ENCODE measurements at places on chromosomes 13 and 19.

DNA sequence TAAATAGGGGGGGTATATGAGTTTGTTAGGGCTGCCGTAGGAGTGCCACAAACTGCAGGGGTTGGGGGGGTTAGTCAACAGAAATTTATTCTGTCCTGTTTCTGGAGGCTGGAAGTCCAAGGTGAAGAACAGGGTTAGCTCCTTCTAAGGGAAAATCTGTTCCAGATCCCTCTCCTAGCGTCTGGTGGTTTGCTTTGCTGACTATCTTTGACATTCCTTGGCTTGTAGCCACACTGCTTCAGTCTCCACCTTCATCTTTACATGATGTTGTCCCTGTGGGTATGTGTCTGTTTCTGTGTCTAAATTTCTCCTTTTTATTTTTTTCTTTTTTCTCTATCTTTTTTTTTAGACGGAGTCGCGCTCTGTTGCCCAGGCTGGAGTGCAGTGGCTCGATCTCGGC lies 8.1 kb upstream of the ICAM1 start:
- DNase-seq, result no peak

DNA sequence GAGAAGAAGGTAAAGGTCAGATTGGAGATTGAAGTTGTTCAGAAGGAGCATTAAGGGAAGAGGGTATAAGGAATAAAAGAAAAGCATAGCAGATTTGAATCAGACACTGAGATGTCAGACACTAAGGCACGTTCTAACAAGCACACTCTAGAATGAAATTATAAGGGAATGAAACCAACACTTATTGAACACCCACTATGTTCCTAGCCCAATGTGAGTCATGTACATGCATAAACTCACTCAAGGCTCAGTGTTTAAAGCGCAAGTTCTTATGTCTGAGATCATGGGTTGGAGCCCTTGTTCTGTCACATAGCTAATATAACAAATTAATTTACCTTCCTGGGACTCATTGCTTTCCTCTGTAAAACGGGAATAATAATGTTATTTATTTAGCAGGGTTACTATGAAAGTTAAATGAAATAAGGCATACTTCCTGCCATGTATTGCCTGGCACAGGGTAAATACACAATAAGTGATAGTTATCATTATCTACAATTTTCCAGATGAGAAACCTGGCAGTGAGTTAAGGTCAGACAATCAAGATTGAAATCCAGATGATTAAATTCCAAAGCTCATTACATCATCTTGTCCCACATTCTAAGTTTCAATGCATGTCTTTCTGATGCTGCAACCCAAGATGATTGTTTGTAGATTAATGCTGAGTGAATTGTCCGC lies 68.3 kb upstream of the DACH1 start:
- no peak for DNase-seq

- DNase-seq, result no peak
These were observed 14.8 kb downstream of the FUT6 start for GRCh38 chr19:5824751-5825150.

- no peak for DNase-seq
These were observed 42.3 kb upstream of the GJB6 start for GRCh38 chr13:20274466-20274865.

- no peak for DNase-seq
These were observed 4.6 kb upstream of the FFAR3 start for GRCh38 chr19:35353635-35354034.

GRCh38 chr13:66347486-66348117 lies 882.5 kb downstream of the PCDH9 start:
- DNase-seq, result no peak

DNA sequence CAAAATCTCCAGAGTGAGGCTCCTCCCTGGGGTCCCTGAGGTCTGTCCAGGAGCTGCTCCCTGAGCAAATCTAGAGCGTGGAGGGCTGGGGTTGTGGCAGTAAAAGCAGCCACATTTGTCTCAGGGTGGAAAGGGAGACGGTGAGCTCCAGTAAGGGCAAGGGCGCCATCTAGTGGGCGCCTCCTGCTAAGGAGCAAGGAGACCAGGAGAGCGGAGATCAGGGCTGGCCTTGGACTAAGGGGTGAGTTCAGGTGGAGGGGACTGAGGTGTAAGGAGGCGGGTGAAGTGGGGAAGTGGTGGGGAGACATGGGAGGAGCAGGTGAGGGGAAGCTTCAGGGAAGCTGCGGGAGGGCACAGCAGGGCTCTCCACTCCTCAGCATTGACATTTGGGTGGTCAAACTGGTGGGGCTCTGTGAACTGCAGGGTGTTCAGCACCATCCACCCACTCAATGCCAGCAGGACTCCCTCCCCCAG lies 5.3 kb upstream of the CEACAM21 start:
- DNase-seq, result peak; percentile 48

DNA sequence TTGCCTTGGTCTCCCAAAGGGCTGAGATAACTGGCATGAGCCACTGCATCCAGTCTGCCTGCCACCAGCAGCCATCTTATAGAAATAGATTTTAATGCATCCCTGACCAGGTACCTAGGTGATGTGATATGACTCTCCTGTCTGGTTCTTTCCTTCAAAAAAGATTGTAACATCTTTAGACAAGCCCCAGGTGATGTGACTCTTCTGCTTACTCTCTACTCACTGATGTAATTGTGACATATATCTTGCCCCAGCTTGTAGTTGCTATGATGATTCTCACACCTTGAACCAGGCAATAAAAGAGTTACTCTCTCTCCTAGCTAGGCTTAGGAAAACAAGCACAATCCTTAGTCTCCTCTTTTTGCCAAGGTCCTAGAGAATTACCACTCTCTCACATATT lies 30.6 kb upstream of the ZNF681 start:
- DNase-seq, result no peak

All from posterior cingulate gyrus (tissue), 11 donors.